Activated CD4-positive, alpha-beta memory T cell treated with anti-CD3 and anti-CD28 coated beads for 36 hours (primary cell): ENCODE measurements at places on chromosomes 3 and 15. TPM values are rescaled to one million over a fixed set of nuclear protein-coding genes. Genes with fewer than 3 reads are reported as not detected.
A peak's percentile ranks its signal among the peaks of the same experiment; 100 is the strongest.

GRCh38 chr3:14039149-14039548, 85.5 kb downstream of the CHCHD4 start:
- DNase-seq, result no peak
- no peaks in the 10 kb centered on the region for H3K4me1 ChIP-seq
- no peak overlapping the region for H3K27ac ChIP-seq
- no peak overlapping the region for H3K4me3 ChIP-seq

GRCh38 chr3:124650798-124651197, 79.5 kb upstream of the UMPS start:
- H3K27me3 ChIP-seq, result no peaks in the 10 kb centered on the region
- DNase-seq, result peak; percentile 33
- H3K4me1 ChIP-seq, result peaks cover 15% of the 10 kb centered on the region
- H3K36me3 ChIP-seq, result peaks cover 6% of the 10 kb centered on the region

Gene SUCNR1
- total RNA-seq, result not detected

GRCh38 chr15:32122013-32122412, 91.7 kb downstream of the CHRNA7 start:
- H3K27me3 ChIP-seq, result peaks cover 2% of the 10 kb centered on the region
- no peaks in the 10 kb centered on the region for H3K36me3 ChIP-seq
- H3K4me3 ChIP-seq, result no peak overlapping the region

DNA sequence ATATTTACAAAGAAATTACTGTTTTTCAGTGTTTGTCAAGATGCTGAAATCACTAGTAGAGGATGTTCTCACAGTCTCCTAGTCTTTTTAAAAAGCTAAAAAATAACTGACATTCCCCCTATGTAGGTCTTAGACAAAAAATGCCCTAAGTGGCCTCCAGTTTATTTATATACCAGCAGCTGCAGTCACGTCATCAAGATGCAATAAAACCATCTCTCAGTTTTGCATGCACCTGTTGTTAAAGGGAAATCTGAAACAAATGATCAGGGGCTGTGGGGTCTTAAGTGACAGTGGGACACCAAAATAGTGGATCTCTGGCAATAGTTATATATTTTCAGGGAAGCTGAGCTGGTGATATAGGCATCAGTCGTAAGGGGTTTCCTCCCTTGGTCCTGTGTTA, 146.5 kb upstream of the ARPP21 start:
- no peaks in the 10 kb centered on the region for H3K4me1 ChIP-seq
- no peak overlapping the region for H3K4me3 ChIP-seq
- DNase-seq, result no peak
- no peaks in the 10 kb centered on the region for H3K27me3 ChIP-seq
- no peak overlapping the region for H3K27ac ChIP-seq
- H3K36me3 ChIP-seq, result no peaks in the 10 kb centered on the region

- H3K36me3 ChIP-seq, result no peaks in the 10 kb centered on the region
- no peak overlapping the region for H3K4me3 ChIP-seq
- no peak overlapping the region for H3K27ac ChIP-seq
- no peaks in the 10 kb centered on the region for H3K4me1 ChIP-seq
- H3K27me3 ChIP-seq, result no peaks in the 10 kb centered on the region
Observed at GRCh38 chr3:169403855-169404519, 259.5 kb downstream of the MECOM start.

- DNase-seq, result no peak
- no peak within 1 kb of the TSS for H3K27ac ChIP-seq
- H3K4me3 ChIP-seq, result no peak within 1 kb of the TSS
- H3K4me1 ChIP-seq, result no peaks in the 10 kb centered on the region
Observed at GRCh38 chr15:75712668-75713337, at the start of gene CSPG4. TSS of gene CSPG4 (minus strand) at chr15:75712848. CDS start at chr15:75712755, 93 bp downstream.

Gene GJD2
- total RNA-seq, result not detected

DNA sequence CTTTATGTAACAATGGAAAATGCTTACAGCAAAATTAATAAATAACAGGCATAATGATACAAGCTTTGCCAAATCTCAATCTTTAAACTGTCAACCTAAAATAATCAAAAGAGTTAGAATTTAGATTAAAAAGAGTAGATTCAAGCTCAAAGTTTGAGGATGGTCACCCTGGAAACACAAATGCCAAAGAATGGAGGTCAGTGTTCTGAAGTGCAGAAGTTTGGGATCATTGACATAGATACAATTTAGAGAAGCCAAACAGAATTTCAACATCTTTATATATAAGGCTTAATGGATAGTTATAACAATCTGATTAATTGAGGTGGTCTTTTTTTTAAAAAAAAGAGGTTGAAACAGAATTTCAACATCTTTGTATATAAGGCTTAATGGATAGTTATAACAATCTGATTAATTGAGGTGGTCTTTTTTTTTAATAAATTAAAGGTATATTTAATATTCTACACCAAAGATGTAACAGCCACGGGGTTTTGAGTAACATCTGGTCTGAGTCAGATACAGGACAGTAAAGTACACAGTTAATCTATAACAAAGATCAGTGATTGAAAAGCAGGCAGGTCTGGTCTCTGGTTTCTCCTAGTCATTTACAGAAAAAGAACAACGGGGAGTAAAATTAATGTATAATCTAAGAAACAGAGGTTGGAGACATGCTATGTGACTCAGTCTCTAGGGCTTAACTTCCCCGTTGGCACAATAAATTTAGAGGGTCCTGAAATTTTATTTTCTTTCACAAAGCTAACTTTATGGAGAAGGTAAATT, 490.7 kb downstream of the GBE1 start:
- no peaks in the 10 kb centered on the region for H3K36me3 ChIP-seq
- no peak for DNase-seq
- H3K27me3 ChIP-seq, result no peaks in the 10 kb centered on the region
- H3K27ac ChIP-seq, result no peak overlapping the region
- no peak overlapping the region for H3K4me3 ChIP-seq

DNA sequence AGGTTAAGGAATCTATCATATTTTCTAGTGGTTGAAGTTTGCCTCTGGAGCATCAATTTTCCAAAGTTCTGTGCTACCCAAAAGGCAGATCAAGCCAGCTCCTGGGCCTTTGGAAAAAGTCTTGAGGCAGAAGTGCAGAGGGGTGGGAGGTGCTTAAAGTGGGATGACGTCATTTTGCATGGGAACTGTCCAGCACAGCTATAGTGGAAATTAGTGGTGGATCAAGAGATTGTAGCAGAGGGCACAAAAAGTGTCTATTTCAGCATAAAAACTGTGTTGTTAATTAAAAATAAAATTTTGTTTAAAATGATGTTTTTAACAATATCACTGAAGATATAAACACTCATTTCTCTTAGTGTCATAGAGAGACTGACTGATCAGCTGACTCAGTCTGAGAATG, 221.9 kb downstream of the LRRN1 start:
- H3K27ac ChIP-seq, result no peak overlapping the region
- no peak overlapping the region for H3K4me3 ChIP-seq
- no peaks in the 10 kb centered on the region for H3K27me3 ChIP-seq
- H3K36me3 ChIP-seq, result no peaks in the 10 kb centered on the region
- DNase-seq, result no peak

Gene IVD
- total RNA-seq, result 38.7 TPM

- H3K4me1 ChIP-seq, result peaks cover 91% of the 10 kb centered on the region
- H3K27me3 ChIP-seq, result no peaks in the 10 kb centered on the region
- peak overlapping the region; percentile 64 for H3K4me3 ChIP-seq
- H3K36me3 ChIP-seq, result peaks cover 18% of the 10 kb centered on the region
- H3K27ac ChIP-seq, result peak overlapping the region; percentile 85
Observed at GRCh38 chr15:60572541-60573421, 93.8 kb upstream of the ICE2 start.
